ENCODE measurements at places on chromosomes 12 and 14.
A peak's percentile ranks its signal among the peaks of the same experiment; 100 is the strongest.

GRCh38 chr12:87274594-87275245, 754.5 kb downstream of the C12orf50 start:
- no peak for DNase-seq

- no peak for DNase-seq
Observed at GRCh38 chr14:64541972-64542835, 1.7 kb downstream of the HSPA2 start.

DNA sequence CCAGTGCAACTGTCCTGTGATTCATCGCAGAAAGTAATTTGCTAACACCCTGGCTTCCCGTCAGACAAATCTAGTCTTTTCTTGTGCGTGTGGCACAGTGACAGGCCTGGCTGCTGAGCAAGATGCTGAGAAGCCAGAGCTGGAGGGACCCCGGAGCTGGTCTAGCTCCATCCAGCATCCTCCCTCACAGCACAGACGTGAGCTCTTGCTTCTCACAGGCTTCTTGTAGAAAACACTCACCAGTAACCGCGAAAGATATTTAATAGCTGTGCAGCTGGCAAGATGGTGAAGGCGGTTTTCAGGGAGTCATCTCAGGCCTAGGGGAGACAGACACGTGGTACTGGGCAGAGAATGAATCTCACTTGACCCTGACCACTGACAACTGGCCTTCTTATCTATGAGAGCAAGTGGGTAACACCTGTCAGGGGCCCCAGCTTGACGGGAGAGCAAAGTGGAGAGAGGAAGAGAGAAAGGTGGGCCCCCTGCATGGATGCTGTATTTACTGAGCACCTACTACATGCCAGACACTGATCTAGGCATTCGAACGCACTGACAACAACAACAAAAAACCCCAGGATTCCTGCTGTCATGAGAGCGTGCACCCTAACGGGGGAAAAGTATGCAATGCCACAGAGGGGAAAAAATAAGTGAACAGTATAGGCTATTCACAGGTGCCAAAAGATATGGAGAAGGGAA, 63.3 kb downstream of the CCDC88C start:
- peak; percentile 18 for DNase-seq

- DNase-seq: no peak
Observed at GRCh38 chr12:83261998-83262397, 575.3 kb downstream of the TMTC2 start.

DNA sequence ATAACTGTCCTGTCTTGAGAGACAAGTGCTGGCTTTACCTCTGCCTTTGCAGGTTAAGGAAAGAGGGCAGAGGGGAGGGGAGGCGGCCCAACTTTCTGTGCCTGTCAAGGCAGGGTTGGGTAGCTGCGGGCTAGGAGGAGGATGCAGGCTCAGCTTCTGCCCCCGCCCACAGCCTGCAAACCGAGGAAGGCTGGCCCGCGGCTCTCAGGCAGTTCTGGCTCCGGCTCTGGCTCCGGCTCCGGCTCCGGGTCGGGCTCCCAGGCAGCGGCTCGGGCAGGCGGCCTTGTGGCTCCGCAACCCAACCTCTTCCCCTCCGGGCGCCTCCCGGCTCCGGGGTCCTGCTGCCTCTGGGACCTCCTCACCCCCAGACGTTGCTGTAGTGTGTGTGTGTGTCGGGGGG, 92.9 kb downstream of the TMEM30B start:
- peak; percentile 68 for DNase-seq

DNA sequence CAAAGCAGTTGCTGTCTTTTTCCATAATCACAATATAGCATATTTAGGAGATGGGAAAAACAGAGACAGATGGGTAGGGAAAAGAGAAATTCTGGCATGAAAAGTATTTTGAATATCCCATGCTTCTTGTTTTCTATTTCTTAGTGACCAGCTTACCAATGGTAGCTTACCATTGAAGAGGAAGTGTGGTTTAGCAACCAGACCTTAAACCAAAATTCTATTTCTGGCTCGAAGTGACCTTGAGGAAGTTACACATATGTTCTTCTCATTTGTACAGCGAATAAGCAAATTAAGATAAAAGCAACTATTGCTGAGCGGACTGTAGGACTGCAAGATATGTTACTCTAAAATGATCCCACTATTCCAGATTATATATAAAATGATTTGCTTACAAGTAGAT, 82.9 kb downstream of the FGD4 start:
- no peak for DNase-seq

GRCh38 chr14:70890826-70891659, 16.2 kb upstream of the PCNX1 start:
- no peak for DNase-seq

- no peak for DNase-seq
Observed at GRCh38 chr12:117981267-117981666, 12.5 kb upstream of the KSR2 start.

GRCh38 chr12:10366875-10367274, 23.0 kb downstream of the KLRK1 start:
- DNase-seq: peak; percentile 73

GRCh38 chr12:820336-820735, 68.0 kb downstream of the WNK1 start:
- DNase-seq: no peak

DNA sequence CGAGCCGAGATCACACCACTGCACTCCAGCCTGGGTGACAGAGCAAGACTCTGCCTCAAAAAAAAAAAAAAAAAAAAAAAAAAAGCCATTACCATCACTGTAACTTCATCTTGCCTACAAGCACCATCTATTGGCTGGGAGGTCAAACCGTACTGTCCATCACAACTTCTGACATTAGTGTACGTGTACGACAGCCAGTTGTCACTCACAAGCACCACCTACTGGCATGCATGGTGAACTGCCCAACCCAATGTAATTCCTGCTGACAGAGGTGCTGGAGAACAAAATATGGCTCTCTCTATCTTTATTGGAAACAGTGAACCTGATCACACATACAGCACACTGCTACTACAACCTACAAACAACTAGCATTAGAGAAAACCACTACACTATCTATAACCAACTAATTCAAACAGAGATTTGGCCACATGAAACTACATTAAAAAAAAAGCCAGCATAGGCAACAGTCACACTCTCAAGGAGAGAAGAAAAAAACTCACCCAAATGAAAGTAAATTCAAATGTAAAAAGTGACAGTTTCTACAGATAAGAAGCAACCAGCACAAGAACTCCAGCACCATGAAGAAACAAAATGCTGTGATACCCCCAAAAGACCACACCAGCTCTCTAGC, 82.3 kb downstream of the PUS7L start:
- no peak for DNase-seq

GRCh38 chr14:58560208-58560607, 77.6 kb upstream of the DACT1 start:
- DNase-seq: no peak

DNA sequence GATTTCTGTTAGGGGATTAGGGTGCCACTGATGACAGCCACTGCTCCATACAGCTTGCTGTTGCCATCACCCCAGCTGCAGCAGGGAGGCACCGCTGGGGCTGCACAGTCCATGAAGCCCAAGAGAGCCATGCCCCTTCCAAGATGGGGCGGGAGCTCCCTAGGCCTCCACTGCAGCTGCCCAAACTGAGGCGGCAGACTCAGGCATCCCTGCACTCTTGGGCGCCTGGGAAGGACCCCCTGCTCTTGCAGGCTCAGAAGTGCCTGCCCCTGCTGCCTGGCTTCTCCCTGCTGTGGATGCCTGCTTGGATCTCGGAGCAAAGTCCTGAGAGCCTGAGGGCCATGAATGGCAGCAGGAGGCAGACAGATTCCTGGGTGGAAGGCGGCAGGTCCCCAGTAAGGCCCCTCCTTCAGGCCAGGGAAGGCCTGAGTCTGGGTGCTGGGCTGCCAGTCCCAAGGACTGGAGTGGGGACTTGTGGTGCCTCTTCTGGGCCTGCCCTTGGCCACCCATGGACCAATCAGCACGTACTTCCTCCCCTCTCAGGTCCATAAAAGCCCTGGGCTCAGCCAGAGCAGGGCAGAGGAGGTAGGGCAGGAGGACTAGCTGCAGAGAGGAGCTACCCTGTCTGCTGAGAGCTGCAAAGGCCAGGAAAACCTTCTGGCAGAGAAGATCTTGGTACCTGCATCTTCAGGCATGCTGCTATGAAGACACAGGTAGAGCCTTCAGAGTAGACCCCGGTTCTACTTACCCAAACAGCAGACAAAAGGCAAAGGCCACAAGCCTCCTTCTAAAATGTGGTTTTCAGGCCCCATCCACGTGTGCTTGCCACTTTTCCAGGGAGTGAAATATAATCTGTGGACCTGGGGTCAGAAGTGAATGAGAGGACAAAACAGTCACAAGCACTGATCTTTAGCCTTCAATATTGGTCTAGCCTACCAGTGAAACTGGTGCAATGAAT, 30.0 kb upstream of the STK38L start:
- no peak for DNase-seq

GRCh38 chr12:50271724-50272247, 11.5 kb downstream of the LIMA1 start:
- peak; percentile 58 for DNase-seq

DNA sequence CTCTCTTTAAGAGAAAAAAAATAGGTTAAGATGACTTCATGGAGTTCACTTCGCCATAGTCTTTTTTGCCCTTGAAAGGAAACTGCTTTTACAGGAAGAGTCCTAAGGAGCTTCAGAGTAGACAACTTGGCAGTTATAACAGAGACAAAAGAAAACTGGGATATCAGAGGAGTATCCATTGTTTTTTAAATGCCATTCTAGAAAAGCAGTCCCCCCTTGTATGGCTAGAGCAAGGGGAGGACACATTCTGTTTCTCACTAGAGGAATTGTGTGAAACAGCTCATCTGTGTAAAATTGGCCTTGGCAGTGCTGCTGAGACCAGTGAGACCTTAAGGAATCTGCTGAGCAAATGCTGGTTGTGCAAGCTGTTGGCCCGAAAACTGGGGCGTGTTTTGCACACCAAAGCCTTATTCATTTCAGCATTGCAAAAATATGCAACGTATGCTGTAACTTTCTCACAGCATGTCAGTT, 128.0 kb downstream of the GPR135 start:
- DNase-seq: peak; percentile 72

DNA sequence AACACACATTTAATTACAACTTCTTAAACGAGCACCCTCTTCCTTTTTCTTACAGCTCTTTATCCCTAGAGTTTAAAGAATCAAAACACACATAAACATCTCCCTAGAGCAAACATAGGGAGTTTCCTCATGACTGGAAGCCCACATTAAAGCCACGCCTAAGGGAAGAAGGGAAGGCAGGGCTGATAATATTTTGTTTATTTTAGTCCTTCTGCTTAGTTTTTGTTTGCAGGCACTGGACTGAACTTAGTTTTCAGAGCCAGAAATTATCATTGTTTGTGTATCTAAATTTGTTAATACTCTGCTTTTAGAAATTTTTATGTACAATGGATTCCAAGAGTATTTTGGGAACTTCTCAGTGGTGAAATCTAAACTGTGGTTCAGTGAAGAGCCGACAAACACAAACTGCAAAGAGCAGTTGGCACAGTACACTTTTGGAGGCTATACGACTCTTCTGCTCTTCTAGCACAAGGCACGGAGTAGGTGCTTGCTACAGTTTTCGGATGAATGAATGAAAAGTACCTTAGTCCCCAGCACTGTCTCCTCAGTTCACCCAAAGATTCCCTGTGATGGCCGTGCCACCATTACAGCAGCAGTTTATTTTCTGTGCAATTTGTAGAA, 17.6 kb upstream of the AMIGO2 start:
- DNase-seq: peak; percentile 61

- no peak for DNase-seq
Observed at GRCh38 chr12:113970211-113970610, 4.1 kb upstream of the RBM19 start.

- DNase-seq: no peak
Observed at GRCh38 chr14:33968722-33969121, 17.8 kb upstream of the EGLN3 start.

DNA sequence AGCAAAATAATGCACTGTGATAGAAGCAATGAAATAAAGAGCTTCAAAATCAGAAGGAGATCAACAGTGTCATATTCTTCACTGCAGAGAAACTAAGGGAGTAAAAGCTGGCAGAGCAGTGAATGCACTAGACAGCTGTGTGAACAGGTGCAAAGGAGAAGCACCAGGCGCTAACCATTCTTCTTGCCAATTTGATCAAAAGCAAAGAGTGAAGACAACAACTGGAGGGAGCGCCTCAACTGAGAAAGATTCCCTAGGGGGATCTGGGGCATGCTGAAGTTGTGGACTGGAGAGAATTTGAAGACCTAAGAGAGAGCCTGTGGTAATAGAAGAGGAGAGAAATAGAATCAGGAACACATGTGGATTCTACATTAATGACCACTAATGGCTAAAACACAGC, 50.4 kb upstream of the OVCH1 start:
- no peak for DNase-seq

GRCh38 chr12:51216642-51217041, 1.2 kb downstream of the POU6F1 start:
- DNase-seq: no peak
